ENCODE measurements at places on chromosomes 5 and 9.

GRCh38 chr5:139391570-139392323, 2.0 kb upstream of the MZB1 start:
- H3K27ac ChIP-seq, result no peak overlapping the region
- DNase-seq, result no peak
- peaks cover 14% of the 10 kb centered on the region for H3K27me3 ChIP-seq

GRCh38 chr9:93953496-93954433, 1.4 kb downstream of the BARX1 start:
- DNase-seq, result no peak
- H3K27me3 ChIP-seq, result peaks cover 9% of the 10 kb centered on the region
- H3K36me3 ChIP-seq, result no peaks in the 10 kb centered on the region

- H3K4me1 ChIP-seq, result peaks cover 33% of the 10 kb centered on the region
- H3K4me3 ChIP-seq, result peak overlapping the region; percentile 88
- peak overlapping the region; percentile 88 for H3K27ac ChIP-seq
- peak; percentile 61 for DNase-seq
- H3K36me3 ChIP-seq, result peaks cover 18% of the 10 kb centered on the region
- no peaks in the 10 kb centered on the region for H3K27me3 ChIP-seq
Measured at GRCh38 chr5:135398160-135398854, 724 bp downstream of the MACROH2A1 start.

- DNase-seq, result no peak
- peaks cover 7% of the 10 kb centered on the region for H3K4me1 ChIP-seq
- no peaks in the 10 kb centered on the region for H3K36me3 ChIP-seq
- no peak overlapping the region for H3K27ac ChIP-seq
- H3K27me3 ChIP-seq, result no peaks in the 10 kb centered on the region
Measured at GRCh38 chr5:180464603-180464970, 29.6 kb upstream of the CNOT6 start.

DNA sequence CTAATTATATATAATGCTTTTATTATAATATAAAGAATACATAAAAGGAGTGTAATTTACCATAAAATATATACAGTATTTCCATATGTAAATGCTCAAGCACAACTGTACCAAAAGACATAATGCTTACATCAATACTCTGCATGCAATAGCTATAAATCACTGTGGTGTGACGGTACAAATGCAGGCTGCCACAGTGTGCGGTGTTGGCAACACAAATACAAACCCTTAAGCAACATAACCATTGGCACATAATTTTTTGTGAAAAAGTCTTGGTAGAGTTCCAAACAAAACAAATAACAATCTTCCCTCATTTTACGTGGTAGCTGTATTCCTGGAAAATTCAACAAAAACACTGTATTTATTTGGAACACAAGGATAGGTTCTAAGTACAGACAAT, 1.9 kb upstream of the SHISAL2B start:
- no peaks in the 10 kb centered on the region for H3K36me3 ChIP-seq
- no peak for DNase-seq
- no peak overlapping the region for H3K27ac ChIP-seq

GRCh38 chr5:58456026-58456425, 3.9 kb downstream of the PLK2 start:
- peaks cover 34% of the 10 kb centered on the region for H3K4me1 ChIP-seq
- H3K36me3 ChIP-seq, result peaks cover 84% of the 10 kb centered on the region
- peak overlapping the region; percentile 93 for H3K4me3 ChIP-seq
- no peak for DNase-seq
- no peaks in the 10 kb centered on the region for H3K27me3 ChIP-seq
- H3K27ac ChIP-seq, result no peak overlapping the region

DNA sequence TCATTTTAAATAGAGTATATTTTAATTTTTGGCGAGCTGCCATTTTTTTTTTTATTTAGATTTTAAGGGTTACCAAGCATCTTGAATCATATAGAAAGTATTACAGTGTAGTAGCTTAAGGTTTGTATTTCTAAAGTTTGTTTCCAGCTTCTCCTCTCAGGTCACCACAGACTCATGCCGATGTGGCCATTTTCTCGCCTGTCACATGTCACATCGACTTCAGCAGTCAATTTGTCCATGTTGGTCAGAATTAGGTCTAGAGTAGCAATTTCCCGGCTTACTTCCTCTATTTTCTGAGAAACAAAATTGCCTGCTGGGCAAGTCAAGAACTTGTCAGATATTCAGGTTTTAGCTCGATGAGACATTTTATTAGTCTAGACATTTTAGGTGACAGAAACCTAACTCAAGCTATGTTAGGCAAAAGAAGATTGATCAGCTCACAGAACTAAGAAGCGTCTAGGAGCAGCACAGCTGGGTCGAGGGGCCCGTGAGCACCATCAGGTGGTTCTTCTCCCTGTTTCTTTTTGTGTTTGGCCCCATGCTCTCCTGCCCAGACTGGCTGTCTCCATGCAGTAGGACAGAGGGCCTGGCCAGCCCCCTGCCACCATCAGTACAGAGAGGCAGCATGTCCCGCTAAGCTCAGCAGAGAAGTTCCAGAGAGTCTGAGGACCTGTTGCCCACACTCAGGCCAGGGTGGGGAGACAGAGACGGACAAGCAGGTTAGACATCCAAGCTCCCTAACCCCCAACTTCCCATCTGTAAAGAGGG, 48.4 kb upstream of the AFAP1L1 start:
- H3K4me3 ChIP-seq, result no peak overlapping the region
- H3K4me1 ChIP-seq, result peaks cover 47% of the 10 kb centered on the region
- peaks cover 42% of the 10 kb centered on the region for H3K36me3 ChIP-seq
- DNase-seq, result no peak
- H3K27me3 ChIP-seq, result no peaks in the 10 kb centered on the region
- H3K27ac ChIP-seq, result no peak overlapping the region

GRCh38 chr9:72362680-72363139, 2.3 kb downstream of the ZFAND5 start:
- peak; percentile 48 for DNase-seq
- peak overlapping the region; percentile 99 for H3K27ac ChIP-seq
- no peaks in the 10 kb centered on the region for H3K27me3 ChIP-seq
- peaks cover 69% of the 10 kb centered on the region for H3K36me3 ChIP-seq
- H3K4me3 ChIP-seq, result peak overlapping the region; percentile 95

GRCh38 chr9:75422944-75423522, 334.7 kb downstream of the OSTF1 start:
- no peaks in the 10 kb centered on the region for H3K27me3 ChIP-seq
- H3K36me3 ChIP-seq, result no peaks in the 10 kb centered on the region
- DNase-seq, result no peak
- H3K4me1 ChIP-seq, result no peaks in the 10 kb centered on the region

GRCh38 chr9:112333639-112334431, 416 bp upstream of the PTBP3 start:
- H3K36me3 ChIP-seq, result peaks cover 6% of the 10 kb centered on the region
- H3K4me1 ChIP-seq, result peaks cover 21% of the 10 kb centered on the region
- peak; percentile 92 for DNase-seq

DNA sequence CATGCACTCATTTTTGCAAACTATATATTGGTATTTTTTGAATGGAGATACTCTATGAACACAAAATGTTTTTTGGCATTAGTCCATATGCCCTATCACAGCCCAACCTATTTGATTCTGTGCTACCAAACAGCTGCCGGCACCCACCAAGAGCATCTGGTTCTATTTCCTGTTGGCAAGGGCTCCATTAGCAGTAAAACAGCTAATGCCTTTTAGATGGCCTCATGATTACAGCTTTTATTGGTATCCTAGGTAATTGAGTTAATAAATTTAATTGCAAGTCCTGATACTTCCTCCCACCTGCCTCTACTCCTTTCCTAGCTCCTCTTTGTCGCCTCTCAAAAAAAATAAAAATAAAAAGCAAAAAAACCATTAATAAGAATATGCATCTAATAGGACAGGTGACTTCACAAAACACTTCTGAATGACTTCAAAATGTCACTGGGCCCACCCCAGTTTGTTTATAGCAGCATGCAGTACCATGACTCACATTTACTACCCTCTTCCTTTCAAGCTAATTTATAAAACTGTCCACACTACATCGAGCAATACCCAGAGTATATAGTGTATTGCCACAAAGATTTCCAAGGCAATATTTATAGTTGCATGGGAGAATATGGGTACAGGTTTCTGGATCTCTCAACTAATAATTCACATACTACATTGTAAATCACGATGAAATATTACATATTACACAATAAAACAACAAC, 620.4 kb downstream of the SLCO4C1 start:
- no peak overlapping the region for H3K27ac ChIP-seq
- no peaks in the 10 kb centered on the region for H3K36me3 ChIP-seq
- no peak for DNase-seq
- H3K4me3 ChIP-seq, result no peak overlapping the region

DNA sequence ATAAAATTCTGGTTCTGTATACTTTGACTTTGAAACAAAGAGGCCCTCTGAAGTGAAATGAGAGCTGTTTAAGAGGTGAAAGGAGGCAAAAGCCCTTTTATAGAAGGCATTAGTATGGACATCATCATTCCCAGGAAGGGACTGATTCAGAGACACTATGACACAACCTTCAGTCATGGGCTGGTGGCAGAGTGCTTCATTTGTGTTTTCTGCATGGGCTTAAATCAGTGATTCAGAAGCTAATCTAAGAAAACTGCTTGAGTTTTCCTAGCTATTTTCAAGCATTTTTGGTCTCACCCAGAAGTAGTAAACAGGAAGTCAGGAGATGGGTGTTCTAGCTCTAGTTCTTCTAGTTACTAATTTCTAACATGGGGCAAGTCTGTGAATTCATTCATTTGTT, 288.9 kb downstream of the TRPM3 start:
- no peak overlapping the region for H3K4me3 ChIP-seq
- 0 out of 2 replicates have a peak, but pooled peaks cover 3% of the 10 kb centered on the region for H3K27me3 ChIP-seq
- no peak overlapping the region for H3K27ac ChIP-seq

DNA sequence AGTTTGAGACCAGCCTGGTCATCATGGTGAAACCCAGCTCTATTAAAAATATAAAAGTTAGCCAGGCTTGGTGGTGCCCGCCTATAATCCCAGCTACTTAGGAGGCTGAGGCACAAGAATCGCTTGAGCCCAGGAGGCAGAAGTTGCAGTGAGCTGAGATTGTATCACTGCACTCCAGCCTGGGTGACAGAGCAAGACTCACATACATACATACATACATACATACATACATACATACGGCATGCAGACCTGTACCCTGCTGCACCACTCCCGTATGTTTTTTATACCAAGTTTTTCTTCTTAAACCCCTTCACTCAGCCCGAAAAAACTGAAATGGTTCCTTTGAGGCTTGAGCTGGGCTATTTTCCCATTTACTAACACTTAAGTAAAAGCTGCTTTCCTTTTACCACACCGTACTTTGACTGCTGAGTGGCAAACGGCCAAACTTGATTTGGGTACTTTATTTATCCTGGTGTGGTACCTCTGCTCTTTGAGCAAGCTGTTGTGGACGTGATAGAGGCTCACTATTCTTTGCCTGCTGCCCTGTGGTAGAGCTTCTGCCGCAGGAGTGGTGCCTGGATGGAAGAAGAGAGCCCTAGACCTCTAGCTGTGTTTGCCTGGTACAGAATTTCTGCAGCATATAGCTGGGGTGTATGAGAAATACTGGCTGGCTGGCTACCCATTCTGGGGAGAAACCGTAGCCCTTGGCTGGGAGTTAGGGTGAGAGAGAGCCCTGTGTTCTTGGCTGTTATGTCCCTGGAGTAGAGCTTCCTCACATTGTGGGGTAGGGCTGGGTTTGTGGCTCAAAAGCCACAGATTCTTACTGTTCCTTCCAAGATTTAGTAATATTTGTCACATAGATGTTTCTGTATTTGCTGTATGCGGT, 19.4 kb downstream of the IPO11 start:
- H3K27me3 ChIP-seq, result no peaks in the 10 kb centered on the region
- H3K4me3 ChIP-seq, result no peak overlapping the region
- no peaks in the 10 kb centered on the region for H3K36me3 ChIP-seq
- H3K27ac ChIP-seq, result no peak overlapping the region
- H3K4me1 ChIP-seq, result no peaks in the 10 kb centered on the region
- DNase-seq, result no peak

DNA sequence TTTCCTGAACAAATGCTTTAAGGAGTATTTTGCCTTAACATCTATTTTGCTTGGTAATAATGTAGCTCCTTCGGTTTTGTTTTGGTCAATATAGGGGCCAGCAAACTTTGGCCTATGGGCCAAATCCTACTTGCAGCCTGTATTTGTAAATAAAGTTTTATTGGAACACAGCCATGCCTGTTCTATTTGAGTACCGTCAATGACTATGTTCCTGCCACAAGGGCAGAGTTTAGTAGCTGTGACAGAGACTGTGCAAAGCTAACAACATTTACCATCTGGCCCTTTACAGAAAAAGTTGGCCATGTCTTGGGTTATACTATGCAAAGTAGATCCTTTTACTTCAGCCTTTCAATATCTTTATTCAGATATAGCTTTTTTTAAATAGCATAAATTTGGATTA, 113.4 kb downstream of the NR3C1 start:
- no peak overlapping the region for H3K27ac ChIP-seq
- 0 out of 2 replicates have a peak, but pooled peaks cover 3% of the 10 kb centered on the region for H3K4me1 ChIP-seq
- H3K36me3 ChIP-seq, result peaks cover 58% of the 10 kb centered on the region
- H3K27me3 ChIP-seq, result no peaks in the 10 kb centered on the region
- no peak for DNase-seq
- no peak overlapping the region for H3K4me3 ChIP-seq

DNA sequence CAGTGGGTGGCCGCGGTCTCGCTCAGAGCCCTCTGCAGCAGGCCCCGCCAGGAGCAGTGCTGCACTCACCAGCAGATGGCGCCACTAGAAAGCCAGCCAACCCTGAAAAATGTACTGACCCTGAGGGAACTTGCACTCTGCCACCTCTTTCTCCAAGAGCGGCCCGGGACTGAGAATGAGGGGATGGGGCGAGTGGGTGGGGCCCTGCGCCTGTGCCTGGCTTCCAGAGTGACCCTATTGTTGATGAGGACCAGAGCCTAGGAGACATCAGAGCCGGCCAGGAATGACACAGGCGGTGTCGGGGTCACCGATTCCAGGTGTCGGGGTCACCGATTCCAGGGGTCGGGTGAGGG, 2.9 kb upstream of the IL17B start:
- DNase-seq, result peak; percentile 83
- H3K27ac ChIP-seq, result no peak overlapping the region
- H3K27me3 ChIP-seq, result no peaks in the 10 kb centered on the region

GRCh38 chr5:111636736-111637135, 120.3 kb downstream of the NREP start:
- DNase-seq, result no peak
- no peak overlapping the region for H3K27ac ChIP-seq
- H3K4me3 ChIP-seq, result no peak overlapping the region
- H3K27me3 ChIP-seq, result no peaks in the 10 kb centered on the region
- no peaks in the 10 kb centered on the region for H3K36me3 ChIP-seq

GRCh38 chr5:143554918-143555477, 151.5 kb upstream of the NR3C1 start:
- H3K4me1 ChIP-seq, result peaks cover 50% of the 10 kb centered on the region
- H3K36me3 ChIP-seq, result no peaks in the 10 kb centered on the region
- no peak overlapping the region for H3K4me3 ChIP-seq
- no peaks in the 10 kb centered on the region for H3K27me3 ChIP-seq

- no peaks in the 10 kb centered on the region for H3K27me3 ChIP-seq
- H3K4me3 ChIP-seq, result no peak overlapping the region
- H3K27ac ChIP-seq, result no peak overlapping the region
- no peak for DNase-seq
- no peaks in the 10 kb centered on the region for H3K4me1 ChIP-seq
- H3K36me3 ChIP-seq, result peaks cover 86% of the 10 kb centered on the region
Measured at GRCh38 chr5:98891591-98891990, 37.2 kb downstream of the CHD1 start.
